Stimulated activated CD4-positive, alpha-beta T cell treated with anti-CD3 and anti-CD28 coated beads, Interleukin-12 subunit alpha, Interleukin-12 subunit beta, amount 100 ng/mL, for 4 hours (primary cell): ENCODE measurements at places on chromosomes 13 and 19.
A peak's percentile ranks its signal among the peaks of the same experiment; 100 is the strongest.

DNA sequence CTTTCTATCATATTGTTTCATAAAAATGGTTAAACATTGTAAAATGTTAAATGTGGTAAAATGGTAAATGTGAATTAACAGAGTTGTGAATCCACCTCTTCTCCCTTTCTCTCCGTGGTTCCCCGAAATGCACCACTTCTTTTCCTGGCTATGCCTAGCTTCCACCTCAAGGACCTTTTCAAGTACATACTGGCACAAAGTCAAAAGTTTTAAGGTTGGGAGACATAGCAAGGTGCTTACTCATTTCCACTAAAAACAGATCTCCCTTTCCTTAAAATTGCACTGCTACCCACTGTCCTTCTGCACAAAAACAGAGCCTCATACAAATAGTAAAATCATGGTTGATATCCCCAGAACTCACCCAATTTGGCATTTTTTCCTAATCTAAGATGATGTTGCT is 558.2 kb downstream of the SLITRK6 start:
- no peak for DNase-seq

DNA sequence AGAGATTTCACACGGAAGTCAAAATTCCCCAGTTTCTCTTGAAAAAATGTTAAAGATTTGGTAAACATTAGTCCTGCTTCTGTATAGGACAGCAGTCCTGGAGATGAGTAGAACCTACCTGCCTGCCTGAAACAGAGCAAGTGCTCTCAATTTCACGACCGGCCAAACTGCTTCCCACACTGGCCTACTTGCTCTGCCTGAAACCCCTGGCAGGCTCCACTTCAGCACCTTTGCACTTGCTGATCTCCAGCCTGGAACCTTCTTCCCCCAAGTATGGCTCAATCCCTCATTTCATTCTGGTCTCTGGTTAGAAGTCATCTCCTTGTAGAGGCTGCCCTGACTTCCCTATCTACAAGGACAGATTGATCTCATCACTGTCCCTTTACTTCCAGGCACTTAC is 271.4 kb downstream of the DLEU7 start:
- no peak for DNase-seq

GRCh38 chr13:30463787-30464495 is 1.8 kb downstream of the HMGB1 start:
- DNase-seq, result peak; percentile 64

GRCh38 chr19:1361601-1362386 is 21.9 kb upstream of the NDUFS7 start:
- DNase-seq, result no peak

- DNase-seq, result peak; percentile 6
Measured at GRCh38 chr13:111049791-111050538, 65.1 kb upstream of the ARHGEF7 start.

GRCh38 chr13:67509018-67509417 is 278.9 kb upstream of the PCDH9 start:
- no peak for DNase-seq

- DNase-seq, result no peak
Measured at GRCh38 chr13:36298535-36299068, 988 bp upstream of the CCDC169 start.

DNA sequence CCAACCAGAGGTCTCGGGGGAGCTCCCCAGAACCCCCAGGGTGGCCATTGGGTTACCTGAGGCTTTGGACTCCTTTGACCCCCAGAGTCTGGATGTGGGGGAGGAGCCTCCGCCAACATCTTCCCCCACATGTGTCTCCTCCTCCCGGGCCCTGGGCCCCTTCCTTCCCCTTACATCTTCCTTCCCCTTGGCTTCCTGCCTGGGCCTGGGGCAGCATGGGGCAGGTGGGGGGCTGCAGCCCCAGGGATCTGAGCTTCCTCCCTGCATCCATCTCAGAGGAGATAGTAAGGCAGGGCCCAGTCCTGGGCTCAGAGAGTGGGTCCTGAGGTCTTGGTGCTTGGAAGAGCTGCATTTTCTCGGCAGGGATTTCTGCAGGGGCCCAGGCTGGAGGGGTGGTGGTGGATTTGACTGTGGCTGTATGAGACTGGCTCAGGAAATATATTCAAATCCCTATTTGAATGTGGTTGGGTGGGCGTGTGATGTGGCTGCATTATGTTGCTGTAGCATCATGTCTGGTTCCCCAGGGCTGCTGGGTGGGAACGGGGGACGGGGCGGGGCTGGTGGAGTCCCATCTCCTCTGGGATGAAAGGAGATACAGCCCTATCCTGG is 919 bp downstream of the VAV1 start:
- DNase-seq, result peak; percentile 40

GRCh38 chr13:100895651-100896050 is 221.1 kb upstream of the TMTC4 start:
- DNase-seq, result no peak

DNA sequence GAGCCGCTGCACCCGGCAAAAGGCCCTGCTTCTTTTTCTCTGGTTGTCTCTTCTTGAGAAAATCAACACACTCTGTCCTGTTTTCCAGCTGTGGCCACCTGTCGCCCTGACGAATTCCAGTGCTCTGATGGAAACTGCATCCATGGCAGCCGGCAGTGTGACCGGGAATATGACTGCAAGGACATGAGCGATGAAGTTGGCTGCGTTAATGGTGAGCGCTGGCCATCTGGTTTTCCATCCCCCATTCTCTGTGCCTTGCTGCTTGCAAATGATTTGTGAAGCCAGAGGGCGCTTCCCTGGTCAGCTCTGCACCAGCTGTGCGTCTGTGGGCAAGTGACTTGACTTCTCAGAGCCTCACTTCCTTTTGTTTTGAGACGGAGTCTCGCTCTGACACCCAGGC is 17.2 kb downstream of the LDLR start:
- DNase-seq, result no peak

DNA sequence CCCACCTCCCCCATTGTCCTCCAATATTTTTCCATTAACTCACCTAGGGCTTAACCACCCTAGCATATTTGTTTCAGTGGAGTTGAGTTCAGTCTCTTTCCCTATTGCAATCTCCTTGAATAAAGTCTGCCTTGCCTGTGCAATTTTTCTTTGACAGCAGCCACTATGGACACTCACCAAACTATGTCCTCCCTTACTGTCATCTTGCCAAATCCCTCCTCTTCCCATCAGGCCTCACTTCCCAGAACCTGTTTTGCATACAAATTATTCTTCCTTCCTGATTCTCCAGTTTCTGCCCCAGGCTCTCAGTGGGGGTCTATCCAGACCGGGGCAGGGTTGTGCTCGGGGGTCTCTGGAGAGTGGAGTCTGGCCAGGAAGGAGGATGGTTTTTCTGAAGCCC is 2.2 kb upstream of the LYPD5 start:
- DNase-seq, result no peak

DNA sequence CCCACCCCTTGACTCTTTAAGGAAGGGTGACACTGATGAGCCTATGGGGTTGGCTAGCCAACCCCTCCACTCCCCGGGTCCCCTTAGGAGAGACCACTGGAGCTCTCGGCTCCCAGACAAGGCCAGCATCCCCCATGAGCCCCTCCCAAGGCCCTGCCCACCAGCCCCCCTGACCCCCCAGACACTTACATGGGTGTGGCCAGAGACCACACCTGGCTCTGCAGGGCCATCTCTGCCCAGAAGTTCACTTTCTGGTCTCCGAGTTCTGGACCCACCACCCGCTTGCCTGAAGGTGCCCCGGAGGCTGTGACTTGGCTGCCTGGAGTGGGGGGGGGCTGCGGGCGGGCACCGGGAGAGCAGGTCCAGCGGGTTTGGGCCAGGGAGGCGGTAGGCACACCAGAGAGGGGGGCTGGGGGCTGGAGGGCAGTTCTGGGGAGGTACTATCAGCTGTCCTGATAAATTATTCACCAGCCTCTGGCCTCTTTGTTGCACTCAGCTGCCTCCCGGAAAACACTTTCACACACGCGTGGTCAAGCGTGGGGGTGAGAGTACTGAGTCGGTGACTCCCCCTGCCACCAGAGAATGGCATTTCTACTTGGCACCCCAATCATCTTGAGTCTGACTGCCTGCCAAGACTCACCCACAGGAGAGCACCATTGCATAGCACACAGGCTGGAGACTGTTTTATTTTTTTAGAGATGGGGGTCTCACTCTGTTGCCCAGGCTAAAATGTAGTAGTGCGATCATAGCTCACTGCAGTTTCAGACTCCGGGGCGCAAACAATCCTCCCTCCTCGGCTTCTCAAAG is at the start of gene PALM3:
PALM3 (minus strand) TSS at position 326 of the 807 bp plus-strand sequence; CDS start at position 230, 96 bp downstream.
- no peak for DNase-seq

DNA sequence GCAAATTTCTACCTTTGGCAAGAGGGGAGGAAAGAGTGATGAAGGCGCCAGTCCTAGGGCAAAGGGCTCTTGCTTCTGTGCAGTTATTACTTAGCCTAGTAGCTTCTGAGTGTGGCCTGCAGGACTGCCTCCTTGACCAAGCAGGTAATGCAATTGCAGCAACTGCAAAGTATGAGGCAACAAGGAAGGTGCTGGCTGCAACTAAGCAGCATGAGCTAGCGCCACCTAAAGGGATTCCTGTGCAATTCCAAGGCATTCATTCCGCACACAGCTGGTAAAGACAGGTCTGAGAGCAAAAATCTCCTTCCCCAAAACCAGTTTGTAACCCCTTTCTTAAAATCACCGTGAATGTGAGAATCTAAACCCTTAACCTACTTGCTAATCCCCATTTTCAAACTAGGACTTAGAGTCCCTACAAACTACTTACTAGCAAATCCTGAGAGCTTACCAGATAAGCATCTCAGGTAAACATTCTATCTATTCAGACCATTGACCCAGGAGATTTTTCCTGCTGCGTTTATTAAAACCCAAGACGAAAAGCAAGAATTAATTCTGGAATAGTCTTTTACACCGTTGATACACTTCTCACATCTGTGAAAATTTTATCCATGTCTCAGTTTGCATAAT is 62.9 kb downstream of the DCT start:
- no peak for DNase-seq

DNA sequence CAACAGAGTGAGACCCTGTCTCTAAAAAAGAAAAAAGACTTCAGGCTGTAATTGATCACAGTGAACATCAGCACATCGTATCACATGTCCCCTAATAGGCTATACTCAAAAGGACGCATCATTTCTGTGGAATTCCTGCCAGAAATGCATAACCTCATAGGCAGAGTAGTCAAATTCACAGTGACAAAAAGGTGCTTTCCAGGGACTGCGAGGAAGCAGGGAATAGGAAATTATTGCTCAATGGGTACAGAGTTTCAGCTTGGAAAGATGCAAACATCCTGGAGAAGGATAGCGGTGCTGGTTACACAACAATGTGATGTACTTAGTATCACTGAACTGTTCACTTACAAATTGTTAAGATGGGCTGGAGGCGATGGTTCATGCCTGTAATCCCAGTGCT is 41.1 kb upstream of the MRI1 start:
- DNase-seq, result no peak

DNA sequence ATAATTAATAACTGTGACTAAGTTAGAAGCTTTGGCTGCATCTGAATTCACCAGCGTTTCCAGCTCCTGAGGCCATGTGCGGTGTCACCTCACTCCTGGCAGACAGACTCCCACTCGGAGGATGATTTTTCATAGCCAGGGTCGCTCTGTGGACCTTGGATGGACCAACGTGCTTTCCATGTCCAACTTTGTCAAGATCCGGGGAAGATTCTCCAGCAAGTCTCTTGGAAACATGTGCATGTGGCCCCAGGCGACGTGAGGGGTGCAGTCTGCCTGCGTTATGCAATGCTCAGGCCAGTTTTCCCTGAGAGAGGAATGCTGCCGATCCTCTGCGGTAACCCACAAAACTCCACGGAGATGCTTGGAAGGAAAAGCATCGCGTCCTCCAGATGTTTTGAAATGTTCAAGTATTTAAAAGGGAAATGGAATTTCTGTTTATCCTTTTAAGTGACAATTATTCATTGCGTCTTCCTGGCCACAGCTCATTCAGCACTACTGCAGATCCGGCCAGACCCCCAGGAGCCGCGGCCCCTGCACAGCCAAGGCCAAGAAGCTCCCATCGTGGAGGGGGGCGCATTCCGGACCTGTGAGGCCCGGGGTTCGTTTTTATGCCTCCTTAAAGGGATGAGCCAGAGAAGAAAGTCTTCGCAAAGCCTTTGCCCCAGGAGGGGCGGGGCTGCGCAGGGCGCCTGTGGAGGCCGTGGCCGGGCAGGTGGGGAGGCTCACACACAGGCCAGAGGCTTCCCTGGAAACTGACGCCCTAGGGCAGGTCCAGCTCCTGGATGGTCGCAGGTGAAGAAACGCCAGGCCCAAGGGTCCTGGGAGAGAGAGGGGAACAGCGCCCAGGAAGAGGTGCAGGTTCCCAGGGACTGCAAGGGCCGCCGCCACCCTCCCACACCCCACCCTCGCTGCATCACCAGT is 46.0 kb downstream of the C13orf46 start:
- no peak for DNase-seq

DNA sequence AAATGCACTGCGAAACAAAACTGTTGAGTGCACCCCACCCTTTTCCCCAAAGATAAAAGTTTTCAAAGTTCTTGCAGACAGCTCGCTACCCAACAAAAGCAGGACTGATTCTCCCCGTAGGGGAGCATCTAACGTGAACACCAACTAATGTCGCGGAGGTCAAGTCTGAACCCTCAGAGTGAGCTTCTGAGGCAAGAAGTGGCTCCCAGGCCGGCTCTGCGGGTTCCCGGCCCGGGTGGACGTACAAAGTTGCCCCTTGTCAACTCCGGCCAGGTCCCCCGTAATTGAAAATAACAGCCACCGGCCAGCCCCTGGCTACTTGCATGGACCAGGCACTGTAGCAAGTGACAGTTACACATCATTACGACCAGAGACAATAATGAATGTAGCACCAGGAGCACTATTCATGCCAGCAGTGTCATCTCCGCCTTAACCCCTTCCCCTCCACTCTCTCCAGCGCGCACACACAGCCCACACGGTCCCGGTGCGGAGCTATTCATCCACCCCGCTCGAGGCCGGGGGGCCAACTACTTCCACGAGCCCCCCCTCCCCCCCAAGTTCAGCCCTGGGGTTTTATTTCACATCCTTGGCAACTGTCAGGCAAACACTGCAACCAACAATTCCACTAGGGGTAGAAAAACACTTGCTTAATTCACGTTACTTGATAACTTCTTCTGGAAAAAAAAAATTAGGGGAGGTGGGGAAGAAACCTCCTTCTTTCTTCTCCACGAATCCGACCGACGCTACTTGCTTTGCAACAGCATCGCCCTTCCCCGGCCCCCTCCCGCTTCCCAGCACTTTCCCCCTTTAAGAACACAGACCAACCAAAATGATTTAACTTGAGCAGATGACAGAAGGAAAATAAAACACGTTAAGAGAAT is 1.2 kb downstream of the KLF12 start:
- DNase-seq, result peak; percentile 25

DNA sequence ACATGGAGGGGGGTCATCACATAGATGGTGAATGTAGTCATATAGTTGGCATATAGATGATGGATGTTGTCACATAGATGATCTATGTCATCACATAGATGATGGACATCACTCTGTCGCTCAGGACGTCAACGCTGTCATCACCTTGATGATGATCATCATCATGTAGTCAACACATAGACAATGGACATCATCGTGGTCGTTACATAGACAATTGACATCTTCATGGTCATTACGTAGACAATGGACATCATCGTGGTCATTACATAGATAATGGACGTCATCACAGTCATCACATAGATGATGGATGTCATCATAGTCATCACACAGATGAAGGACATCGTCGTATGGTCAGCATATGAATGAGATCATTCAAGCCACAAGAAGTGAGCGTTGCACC is 28.6 kb upstream of the SLC15A1 start:
- DNase-seq, result no peak

- DNase-seq, result no peak
Measured at GRCh38 chr19:41407271-41407670, 9.7 kb downstream of the BCKDHA start.

- DNase-seq, result no peak
Measured at GRCh38 chr13:46906405-46906804, 9.6 kb upstream of the HTR2A start.

GRCh38 chr13:64051278-64051677 is 2635.6 kb upstream of the PCDH20 start:
- no peak for DNase-seq

- DNase-seq, result peak; percentile 56
Measured at GRCh38 chr13:29923554-29924481, 73.4 kb upstream of the UBL3 start.
